ENCODE measurements at places on chromosomes 7 and 10.
A peak's percentile ranks its signal among the peaks of the same experiment; 100 is the strongest.

- DNase-seq = peak; percentile 71
Measured at GRCh38 chr10:110209926-110210673, 2.7 kb downstream of the MXI1 start.

GRCh38 chr10:88934900-88935672, 17.5 kb downstream of the ACTA2 start:
- DNase-seq = peak; percentile 67

DNA sequence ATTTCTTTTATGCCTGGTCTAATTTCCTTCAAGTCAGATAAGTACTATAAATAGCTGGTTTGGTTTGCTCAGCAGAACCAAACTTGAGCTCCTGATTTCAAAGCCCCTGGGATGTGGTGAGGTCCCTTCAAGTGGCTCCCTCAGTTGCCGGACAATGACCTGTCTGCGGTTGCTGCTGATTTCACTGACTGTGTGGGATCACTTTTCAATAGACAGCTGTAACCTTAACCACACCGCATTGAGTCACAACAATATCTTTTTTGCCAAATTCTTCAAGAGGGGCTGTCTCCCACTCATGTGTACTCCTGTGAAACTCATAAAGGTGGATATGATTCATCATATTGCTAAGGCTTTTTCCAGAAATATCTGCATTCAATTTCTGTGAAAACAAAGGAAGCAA, 23.1 kb upstream of the ITGA8 start:
- DNase-seq = no peak

- no peak for DNase-seq
Measured at GRCh38 chr7:117828825-117829224, 44.4 kb downstream of the CTTNBP2 start.

GRCh38 chr10:27319752-27320431, 79.3 kb upstream of the ACBD5 start:
- peak; percentile 19 for DNase-seq

- no peak for DNase-seq
Measured at GRCh38 chr7:108468246-108468645, 12.0 kb upstream of the NRCAM start.

DNA sequence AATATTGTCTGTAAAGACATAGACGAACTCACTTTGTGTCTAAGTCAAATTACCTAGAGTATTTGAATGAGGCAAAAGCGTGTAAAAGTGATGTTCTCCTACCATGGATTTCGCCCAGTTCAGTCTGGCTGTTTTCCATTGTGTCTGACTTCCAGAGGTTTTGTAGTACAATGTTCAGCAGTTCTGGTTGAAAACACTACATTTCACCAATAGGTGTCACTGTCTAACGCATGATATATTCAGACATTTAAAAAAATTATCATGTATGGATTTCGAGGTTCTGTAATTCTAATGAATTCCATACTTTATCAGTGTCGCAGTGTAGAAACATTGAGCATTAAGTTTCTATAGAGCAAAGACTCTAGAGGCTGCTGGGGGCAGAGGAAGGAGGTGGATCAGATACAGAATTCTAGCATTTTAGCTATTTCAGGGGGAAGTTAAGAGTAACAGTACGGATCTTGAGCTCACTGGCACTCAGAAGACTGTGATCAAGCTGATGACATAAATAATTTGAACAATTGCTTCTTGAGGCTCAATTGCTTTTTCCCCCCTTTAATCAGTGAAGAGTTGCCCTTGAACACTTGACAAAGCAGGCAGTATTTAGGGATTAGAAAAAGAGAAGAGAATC, 196.9 kb upstream of the RHOBTB1 start:
- peak; percentile 69 for DNase-seq

DNA sequence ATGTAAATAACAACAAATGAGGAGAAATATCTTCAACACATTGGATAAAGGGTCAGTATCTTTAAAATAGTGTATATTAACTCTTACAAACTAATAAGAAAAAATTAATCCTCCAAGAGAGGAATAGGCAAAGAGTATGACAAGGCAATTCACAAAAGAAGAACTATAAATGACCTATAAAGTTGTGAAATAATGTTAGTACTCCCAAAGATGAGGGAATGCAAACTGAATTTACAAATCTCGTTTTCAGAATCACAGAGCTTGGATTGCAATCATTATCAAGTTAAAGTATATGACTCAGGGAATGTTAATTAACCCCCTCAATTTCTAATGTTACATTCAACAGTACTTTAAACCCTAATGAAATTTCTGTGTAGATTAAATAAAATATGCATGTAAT, 87.3 kb upstream of the TARP start:
- DNase-seq = no peak

DNA sequence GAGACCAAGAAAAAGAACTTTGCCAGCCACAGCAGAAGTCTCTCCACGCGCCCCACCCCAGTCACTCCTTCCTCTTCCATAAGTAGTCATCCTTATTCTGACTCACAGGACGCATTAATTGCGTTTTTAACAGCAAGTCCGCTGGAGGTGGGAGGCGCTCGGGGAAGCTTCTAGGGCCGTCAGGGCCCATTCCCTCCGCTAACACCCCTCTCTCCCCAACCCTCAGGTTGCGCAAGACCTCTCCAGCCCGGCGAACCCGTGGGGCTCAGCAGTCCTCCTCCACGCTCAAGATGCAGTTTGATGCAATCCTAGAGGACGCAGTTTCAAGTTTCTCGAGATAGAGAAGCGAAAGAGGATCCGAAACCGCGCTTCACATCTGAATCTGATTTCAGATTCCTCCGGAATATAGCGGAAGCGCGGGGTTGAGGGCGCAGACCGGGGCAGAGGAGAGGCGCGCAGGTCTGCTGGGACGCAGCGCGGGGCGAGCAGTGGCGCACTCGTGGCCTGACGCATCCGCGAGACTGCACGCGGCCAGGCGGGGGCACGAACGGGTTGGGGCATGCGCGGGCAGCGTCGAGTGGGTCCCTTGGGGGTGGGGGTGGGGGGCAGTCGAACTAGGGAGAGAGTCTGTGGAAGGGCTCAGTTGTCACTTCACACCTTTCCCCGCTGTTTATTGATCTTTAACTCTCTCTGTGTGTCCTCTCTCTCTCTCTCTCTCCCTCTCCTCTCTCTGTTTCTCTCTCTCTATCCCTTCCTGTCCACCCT, 37.8 kb upstream of the PSAP start:
- DNase-seq = peak; percentile 93
